ENCODE measurements at places on chromosomes 16 and 17. TPM values are rescaled to one million over a fixed set of nuclear protein-coding genes. Genes with fewer than 3 reads are reported as not detected.

COL1A1 gene
- 0.03 TPM for total RNA-seq

PIGL gene
- total RNA-seq, result 9.4 TPM

KLHL10 gene
- not detected for total RNA-seq

CCL8 gene
- not detected for total RNA-seq

SOX8 gene
- total RNA-seq, result 16.7 TPM

DNA sequence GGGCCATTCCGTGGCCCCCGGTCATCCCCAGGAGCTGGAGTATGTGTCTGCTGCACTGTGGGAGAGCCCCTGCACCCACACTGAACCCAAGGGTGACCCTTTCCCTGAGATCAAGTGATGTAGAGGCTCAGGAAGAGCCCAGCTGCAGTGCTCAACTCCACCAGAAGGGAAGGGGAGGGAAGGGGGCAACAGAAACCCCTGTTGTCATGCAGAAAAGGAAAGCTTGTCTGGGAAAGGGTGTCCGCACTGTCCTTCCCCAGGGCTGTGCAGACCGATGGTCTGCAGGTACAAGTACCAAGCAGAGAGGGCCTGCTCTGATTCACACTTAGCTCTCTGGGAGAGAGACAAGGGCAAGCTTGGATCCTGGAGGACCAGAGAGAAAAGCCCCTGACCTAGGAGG lies 45.7 kb upstream of the TOB1 start:
- no peak for DNase-seq

DNA sequence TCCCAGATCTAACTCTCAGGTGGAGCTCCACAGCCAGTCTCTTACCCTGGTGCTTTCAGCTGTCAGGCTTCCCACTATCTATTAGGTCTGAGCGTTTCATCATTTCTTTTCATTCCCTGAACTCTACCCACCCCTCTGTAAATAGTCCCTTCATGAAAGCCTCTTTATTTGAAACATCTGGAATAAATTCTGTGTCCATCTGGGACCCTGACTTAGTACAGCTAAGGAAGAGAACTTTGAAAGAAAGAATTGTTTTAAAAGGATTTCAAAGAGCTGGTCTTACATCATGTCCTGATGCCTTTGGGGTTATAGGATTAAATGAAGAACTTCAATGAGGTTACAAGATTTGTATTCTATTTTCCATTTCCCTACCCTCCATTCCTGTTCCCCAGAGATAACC lies 388.5 kb upstream of the CA10 start:
- DNase-seq, result peak; percentile 67

GRCh38 chr17:49944273-49944870 lies 24.6 kb upstream of the DLX4 start:
- no peak for DNase-seq

- no peak for DNase-seq
Measured at GRCh38 chr16:17063201-17064139, 407.3 kb downstream of the XYLT1 start.

DNA sequence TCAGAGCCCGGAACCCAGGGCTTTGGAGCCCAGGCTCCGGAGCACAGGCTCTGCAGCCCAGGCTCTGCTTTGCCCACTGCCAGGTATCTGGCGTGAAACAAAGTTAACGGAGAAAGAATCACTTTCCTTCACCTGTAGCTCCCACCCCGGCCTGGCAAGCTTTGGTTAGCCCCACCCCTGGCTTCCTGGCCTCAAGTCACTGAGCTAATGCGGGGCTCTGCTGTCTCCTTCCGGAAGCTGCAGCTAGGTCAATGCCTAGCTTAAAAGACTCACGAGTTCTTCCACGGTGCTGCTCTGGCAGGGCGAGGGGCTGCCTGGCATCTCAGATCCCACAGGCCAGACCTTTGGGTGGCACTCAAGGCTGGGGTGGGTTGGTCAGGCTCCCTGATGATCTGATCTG lies 21.1 kb upstream of the SPPL2C start:
- DNase-seq, result no peak

DNA sequence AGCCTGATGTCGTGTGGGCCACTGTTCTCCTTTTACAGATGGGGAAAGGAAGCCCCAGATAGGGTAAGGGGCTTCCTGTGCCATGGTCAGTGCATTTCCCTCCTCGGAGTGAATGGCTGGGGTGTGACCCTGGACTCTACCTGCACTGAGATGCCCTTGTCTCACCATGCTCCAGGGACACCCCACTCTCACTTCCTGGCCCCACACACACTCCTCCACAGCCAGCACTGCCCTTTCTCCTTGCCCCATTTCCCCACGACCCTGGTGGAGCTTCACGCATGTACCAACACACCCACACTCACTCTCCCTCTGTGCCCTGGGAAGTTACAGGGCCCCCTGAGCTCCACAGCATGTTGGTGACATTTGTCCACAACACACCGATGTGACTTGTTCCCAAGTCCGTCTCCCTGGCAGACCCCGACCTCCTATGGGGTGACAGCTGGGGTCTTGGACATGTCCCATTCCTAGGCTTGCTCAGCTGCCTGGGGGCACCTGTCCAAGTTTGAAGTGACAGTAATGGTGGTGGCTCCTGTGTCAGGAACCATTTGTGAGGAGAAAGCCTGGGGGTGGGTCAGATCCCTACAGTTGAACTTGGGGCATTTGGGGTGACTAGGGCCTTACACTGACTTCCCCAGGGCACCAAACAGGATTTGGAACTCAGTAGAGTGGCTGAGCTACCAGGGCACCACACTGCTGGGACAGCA lies 47.4 kb downstream of the PECAM1 start:
- DNase-seq, result no peak
